ENCODE measurements at places on chromosomes 6 and 20. TPM values are rescaled to one million over a fixed set of nuclear protein-coding genes. Genes with fewer than 3 reads are reported as not detected.
A peak's percentile ranks its signal among the peaks of the same experiment; 100 is the strongest.

Gene MRPS26
- total RNA-seq: 56.4 TPM

DNA sequence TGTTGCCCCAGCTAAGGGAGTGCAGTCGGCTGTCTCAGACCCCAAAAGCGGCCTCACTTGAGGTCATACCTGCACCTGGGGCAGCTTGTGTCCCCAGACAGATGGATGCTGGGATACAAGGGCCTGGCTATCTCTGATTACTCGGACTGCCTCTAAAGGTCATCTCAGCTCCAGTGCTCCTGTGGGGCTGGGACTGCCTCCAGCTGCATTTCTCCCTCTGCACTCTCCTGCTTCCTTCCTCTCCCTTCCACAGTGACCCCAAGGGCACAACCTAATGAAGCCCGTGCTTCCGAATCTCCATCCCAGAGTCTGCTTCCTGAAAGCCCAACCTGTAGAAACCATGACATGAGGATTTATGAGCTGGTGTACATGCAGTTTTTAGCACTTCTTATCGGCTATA, 22.8 kb upstream of the OCSTAMP start:
- no peak overlapping the region for H3K27ac ChIP-seq
- DNase-seq: no peak
- no peaks in the 10 kb centered on the region for H3K4me1 ChIP-seq

DNA sequence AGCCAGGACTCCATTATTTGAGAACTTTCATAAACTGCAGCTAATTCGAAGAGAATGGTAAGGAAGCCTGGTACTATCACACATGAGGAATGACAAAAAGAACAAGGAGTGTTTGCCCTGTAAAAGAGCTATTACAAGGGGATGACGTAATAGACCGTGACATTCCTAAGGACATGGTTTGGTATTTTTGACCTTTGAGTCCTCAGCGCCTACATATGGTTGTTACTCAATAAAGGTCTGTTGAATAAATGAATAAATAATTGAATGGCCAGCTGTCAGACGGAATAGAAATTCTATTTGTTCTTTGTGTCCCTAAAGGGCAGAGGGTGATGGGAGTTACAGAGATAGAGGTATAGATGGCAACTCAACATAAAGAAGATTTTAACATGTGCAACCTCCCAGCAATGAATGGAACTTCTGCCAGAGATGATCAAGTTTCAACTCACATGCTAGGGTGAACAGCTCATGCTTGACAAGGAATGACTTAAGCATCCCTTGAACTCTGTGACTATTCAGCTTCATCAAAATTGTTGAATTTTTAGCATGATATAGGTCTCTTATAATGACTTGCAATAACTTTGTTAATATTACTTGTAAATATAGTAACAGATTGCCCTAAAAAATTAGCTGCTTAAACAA, 115.4 kb downstream of the TENT5A start:
- H3K27ac ChIP-seq: no peak overlapping the region
- no peaks in the 10 kb centered on the region for H3K4me1 ChIP-seq
- no peaks in the 10 kb centered on the region for H3K27me3 ChIP-seq
- H3K36me3 ChIP-seq: no peaks in the 10 kb centered on the region
- DNase-seq: no peak

GRCh38 chr6:16412982-16413381, 174.6 kb downstream of the GMPR start:
- no peaks in the 10 kb centered on the region for H3K4me1 ChIP-seq
- no peaks in the 10 kb centered on the region for H3K36me3 ChIP-seq
- no peak overlapping the region for H3K27ac ChIP-seq

DNA sequence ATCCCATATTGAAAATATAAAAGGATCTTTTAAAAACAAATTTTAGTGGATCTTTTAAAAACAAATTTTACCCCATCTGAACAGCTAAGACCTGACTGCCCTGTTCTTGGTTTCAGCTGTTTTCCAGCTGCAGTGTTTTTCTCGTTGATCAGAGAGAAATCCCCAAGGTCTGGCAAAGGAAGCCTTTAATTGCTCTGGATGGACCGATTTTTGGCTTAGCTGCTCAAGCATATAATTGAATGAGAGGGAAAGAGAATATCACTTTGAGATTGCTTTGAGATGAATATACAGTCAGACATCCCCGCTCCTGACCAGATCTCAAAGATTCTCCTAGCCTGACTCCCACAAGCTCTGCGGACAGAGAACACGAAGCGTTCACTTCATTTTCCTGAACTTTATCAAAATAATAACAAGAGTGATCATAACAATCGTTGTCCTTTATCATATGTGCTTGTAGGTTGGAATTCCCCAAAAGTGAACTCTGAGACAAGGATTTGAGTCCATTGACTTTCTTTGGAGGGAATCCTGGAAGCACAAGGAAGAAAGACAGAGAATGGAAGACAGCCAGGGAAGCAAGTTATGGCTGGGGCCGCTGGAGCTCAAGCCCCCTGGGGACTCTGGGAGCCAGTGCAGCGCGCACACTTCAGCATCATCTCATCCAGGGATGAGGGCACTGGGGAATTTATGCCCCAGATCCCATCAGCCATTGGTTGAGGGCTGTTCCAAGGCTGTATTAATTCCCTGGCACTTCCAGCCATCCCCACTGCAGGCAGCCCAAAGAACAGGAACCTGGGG, 101.3 kb downstream of the SNX5 start:
- H3K27me3 ChIP-seq: no peaks in the 10 kb centered on the region
- H3K4me1 ChIP-seq: no peaks in the 10 kb centered on the region
- no peak overlapping the region for H3K4me3 ChIP-seq
- H3K36me3 ChIP-seq: no peaks in the 10 kb centered on the region
- no peak overlapping the region for H3K27ac ChIP-seq
- no peak for DNase-seq

DNA sequence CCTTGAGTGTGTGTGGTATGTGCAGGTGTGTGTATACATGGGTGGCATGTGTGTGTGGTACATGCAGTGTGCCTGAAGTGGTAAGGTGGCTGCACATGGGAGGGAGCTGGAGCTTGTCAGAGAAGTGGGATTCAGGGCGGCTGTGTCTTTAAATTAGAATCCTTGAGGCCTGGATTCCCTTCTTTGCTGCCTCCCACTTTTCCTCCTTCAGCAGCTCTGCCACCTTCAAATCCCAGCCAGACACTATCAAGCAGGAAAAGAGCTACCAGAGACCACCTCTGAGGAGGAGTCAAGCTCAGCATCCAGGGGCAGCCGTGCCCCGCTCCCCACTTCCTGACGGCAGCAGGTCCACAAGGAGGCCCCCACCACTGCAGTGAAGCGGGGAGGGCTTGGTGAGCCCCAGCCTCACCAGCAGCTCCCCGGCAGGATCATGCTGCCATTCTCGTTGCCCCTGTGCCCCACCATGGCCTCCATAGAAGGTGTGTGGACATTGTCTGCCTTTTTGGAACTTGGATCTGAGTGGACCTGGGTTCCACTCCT, 131.0 kb upstream of the MLN start:
- DNase-seq: no peak
- no peaks in the 10 kb centered on the region for H3K4me1 ChIP-seq
- no peaks in the 10 kb centered on the region for H3K36me3 ChIP-seq

Gene GSTA1
- total RNA-seq: 26.7 TPM

Gene LZTS3
- total RNA-seq: 14.9 TPM

GRCh38 chr6:154703124-154703523, 30.1 kb upstream of the SCAF8 start:
- H3K27ac ChIP-seq: no peak overlapping the region
- H3K36me3 ChIP-seq: no peaks in the 10 kb centered on the region
- no peak overlapping the region for H3K4me3 ChIP-seq
- H3K4me1 ChIP-seq: no peaks in the 10 kb centered on the region
- no peak for DNase-seq

- H3K27me3 ChIP-seq: no peaks in the 10 kb centered on the region
- no peak overlapping the region for H3K4me3 ChIP-seq
- H3K27ac ChIP-seq: peak overlapping the region; percentile 62
- peaks cover 24% of the 10 kb centered on the region for H3K4me1 ChIP-seq
These were observed 40.6 kb downstream of the TOX2 start for GRCh38 chr20:43955062-43955749.

Gene PCNA
- 52.5 TPM for total RNA-seq

DNA sequence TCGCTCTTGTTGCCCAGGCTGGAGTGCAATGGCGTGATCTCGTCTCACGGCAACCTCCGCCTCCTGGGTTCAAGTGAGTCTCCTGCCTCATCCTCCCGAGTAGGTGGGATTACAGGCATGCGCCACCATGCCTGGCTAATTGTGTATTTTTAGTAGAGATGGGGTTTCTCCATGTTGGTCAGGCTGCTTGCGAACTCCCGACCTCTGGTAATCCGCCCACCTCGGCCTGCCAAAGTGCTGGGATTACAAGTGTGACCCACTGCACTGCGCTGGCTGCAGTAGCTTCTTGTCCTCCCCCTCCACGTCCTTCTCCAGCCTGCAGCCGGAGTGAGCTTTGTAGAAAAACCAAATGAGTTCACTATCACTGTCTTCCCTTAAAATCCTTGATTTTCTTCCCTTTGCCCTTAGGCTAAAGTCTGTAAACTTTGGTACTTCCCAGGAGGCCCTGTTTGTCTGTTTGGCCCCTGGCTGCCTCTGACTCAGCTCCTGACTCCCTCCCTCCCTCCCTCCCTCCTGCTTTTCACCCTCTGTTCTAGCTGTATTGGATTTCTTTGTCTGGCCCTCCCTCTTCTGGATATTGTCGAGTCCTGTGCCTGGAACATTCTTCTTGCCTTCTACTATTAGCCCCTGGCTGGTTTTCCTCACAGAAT, 12.9 kb downstream of the PARD6B start:
- H3K36me3 ChIP-seq: no peaks in the 10 kb centered on the region
- H3K4me1 ChIP-seq: peaks cover 5% of the 10 kb centered on the region

Gene FAM120B
- total RNA-seq: 9.9 TPM

DNA sequence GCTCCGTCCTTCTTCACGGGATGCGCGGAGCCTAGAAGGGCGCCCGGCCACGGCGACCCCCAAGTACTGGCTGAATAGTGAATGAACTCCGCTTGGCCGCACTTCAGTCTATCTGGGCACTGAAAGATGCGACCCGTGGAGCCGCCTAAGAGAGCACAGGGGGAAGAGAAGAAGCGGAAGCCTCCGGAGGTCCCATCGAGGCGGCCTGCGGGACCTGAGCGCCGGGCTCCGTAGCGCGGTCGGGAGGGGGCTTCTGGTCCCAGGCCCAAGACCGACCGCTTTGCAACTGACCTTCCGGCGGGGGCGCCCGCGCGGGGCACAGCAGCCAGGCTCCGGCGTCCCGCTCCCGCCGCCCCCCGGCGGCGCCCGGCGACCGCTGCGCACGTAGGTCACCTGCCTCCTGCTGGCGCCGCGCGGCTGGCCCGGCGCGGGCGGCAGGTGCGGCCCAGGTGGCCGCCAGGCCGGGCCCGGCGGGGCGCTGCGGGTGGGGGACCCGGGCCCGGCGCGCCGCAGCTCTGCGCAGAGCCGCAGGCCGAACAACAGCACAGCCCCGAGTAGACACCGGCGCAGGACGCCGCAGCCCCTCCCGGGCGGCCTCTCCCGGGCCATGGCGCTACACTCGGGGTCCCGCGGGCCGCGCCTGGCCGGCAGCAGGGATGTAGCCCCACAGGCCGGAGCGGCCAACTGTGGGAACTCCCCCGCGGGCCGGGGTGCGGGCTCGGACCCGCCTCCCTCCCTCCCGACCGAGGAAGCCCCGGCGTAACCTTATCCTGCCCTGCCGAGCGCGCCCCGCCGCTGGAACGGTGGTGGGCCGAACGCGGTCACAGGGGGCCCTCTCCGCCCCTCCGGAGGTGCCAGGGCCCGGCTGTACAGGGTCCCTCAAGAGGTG, at the start of gene METTL24:
TSS of gene METTL24 (minus strand) at position 686 of the 889 bp plus-strand sequence. CDS start at position 609, 77 bp downstream.
- no peaks in the 10 kb centered on the region for H3K27me3 ChIP-seq
- peak within 1 kb of the TSS; percentile 91 for H3K4me3 ChIP-seq
- H3K36me3 ChIP-seq: no peaks in the 10 kb centered on the region
- H3K27ac ChIP-seq: peak within 1 kb of the TSS; percentile 95
- DNase-seq: no peak

DNA sequence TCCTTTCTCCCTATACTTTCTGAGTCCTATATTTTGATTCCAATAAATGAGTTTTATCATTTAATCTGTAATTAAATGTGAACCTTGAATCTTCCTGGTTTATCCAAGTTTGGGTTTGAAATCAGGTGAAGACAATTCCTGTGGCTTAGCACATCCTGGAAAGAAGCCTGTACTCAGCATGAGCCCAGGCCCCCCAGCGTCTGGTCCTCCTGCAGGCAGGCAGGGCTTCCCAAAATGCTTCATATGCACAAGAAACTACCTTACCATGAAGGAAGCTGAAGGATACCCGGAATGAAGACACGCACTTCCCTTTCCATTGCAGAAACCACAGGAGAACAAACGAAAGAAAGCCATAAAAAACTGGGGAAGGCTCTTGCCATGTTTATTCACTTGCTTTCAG, 157.4 kb upstream of the PDE10A start:
- no peaks in the 10 kb centered on the region for H3K27me3 ChIP-seq
- no peaks in the 10 kb centered on the region for H3K4me1 ChIP-seq
- no peak overlapping the region for H3K27ac ChIP-seq
- no peak overlapping the region for H3K4me3 ChIP-seq
- DNase-seq: no peak
- H3K36me3 ChIP-seq: no peaks in the 10 kb centered on the region

Gene LY6G6D
- total RNA-seq: not detected

- H3K4me3 ChIP-seq: no peak overlapping the region
- no peaks in the 10 kb centered on the region for H3K27me3 ChIP-seq
- no peaks in the 10 kb centered on the region for H3K36me3 ChIP-seq
- DNase-seq: no peak
These were observed 461.4 kb upstream of the NOX3 start for GRCh38 chr6:155916846-155917624.

Gene RHAG
- not detected for total RNA-seq

Gene CD109
- 17.6 TPM for total RNA-seq

Gene HLA-DRB5
- total RNA-seq: 19.9 TPM

Gene DPPA5
- total RNA-seq: not detected

DNA sequence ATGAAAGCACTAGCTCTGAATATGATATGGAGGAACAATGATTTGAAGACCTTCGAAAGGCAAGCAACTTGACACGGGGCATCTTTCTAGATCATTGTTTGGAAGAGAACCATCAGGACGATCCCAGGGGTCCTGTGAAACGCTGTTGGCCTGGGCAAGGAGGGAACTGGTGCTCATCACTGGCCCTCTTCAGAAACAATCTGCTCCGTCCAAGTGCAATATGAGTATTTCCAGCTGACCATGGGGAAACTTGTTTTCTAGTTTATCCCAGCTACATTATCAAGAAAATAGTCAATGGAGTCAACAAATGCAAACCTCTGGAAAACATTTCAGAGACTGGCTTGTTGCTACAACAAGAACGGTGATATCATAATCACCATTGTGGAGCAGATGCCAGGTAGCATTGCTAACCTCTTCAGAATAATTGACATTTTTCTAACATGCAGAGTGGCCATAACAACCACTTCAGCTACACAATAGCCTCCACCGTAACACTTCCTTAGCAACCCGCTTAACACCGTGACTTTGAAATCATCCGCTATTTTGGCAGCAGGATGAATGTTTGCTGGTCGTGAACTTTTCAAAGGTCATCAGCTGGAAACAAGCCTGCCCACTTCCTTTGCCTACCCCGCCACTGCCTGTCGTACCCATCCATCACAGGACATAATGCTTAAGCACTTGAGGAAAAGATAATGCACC, 112.0 kb upstream of the PDE10A start:
- H3K4me3 ChIP-seq: no peak overlapping the region
- no peaks in the 10 kb centered on the region for H3K36me3 ChIP-seq
- no peak overlapping the region for H3K27ac ChIP-seq
- no peaks in the 10 kb centered on the region for H3K27me3 ChIP-seq
- no peak for DNase-seq

Gene HLA-DMB
- total RNA-seq: 26.8 TPM

GRCh38 chr6:118669561-118669960, 18.2 kb upstream of the CEP85L start:
- H3K27ac ChIP-seq: no peak overlapping the region
- no peaks in the 10 kb centered on the region for H3K36me3 ChIP-seq
- no peaks in the 10 kb centered on the region for H3K4me1 ChIP-seq
- H3K27me3 ChIP-seq: no peaks in the 10 kb centered on the region
- no peak overlapping the region for H3K4me3 ChIP-seq
